ENCODE measurements at places on chromosomes 6 and 20.

- no peak for DNase-seq
These were observed 74.1 kb upstream of the PAK5 start for GRCh38 chr20:9912858-9913434.

- DNase-seq, result no peak
These were observed 234.5 kb upstream of the ZNF217 start for GRCh38 chr20:53828088-53828681.

DNA sequence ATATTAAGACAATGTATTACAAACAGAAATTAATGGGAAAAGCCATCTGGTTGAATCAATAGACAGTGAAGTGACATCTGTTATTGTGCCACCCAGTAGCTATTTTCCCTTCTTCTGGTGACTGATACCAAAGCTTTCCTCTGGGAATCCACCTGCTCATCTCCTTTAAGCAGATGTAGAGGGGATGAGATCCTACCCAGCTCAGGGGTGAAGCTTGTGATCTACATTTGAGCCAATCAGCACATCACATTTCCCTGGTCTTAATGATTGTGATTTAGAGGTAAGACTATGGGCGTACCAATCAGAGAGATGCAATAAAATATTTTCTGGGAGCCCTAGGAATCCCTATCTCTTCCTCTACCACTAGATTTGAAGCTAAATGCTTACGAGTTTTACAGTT is 782.9 kb downstream of the PTPRT start:
- no peak for DNase-seq

- no peak for DNase-seq
These were observed 27.4 kb upstream of the RIN2 start for GRCh38 chr20:19730706-19731105.

DNA sequence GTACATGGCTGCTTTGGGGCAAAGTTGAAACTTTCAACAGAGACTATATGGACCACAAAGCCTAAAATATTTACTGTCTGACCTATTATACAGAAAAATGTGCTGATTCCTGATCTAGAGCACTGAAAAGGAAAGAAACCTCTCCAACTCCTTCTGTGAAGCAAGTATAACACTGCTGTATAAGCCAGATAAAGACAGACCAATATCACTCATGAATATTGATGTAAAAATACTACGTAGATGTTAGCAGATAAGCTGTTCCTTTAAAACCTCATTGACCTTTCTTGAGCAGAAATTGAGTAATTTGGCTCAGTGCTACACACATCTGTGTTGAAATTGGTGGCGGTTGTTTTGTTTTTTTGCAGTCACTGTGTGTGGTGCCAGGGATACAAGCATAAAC is 69.9 kb upstream of the HDAC2 start:
- no peak for DNase-seq

DNA sequence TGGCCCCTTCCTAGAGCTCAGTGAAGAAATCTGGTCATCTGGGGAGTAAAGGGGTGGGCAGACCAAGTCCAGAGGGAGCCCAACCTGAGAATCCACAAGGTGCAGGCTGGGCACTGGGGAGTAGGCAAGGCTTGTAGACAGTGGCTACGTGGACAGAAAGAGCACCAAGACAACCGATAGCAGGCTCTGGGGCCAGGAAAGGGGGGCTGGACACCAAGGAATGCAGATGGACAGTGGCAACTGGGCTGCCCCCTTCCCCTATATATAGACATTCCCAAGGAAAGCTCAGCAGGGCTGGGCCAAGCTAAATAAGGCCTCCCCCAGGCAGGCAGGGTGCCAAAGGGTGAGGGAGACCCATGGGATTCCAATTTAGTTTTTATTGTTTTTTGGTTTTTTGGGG is 1.5 kb upstream of the TNNC2 start:
- no peak for DNase-seq

DNA sequence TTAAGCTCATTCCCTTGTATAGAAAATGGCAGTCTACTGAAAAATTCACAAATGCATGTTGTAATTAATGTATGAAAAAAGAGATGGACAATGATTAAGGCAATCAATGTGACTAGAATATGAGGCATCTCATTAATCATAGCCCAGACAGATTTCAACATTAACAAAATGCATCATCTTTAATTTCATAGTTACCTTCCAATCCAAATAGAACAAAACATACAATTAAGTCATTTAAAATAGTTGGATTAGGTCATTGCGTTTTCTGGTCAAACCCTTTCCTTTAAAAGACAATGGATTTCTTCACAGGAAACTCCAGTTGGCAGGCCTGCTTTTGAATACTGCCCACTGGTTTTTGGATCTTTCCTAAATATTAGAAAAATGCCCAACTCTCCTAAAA is 203.9 kb downstream of the HAO1 start:
- no peak for DNase-seq

- DNase-seq, result no peak
These were observed 1.3 kb upstream of the UTRN start for GRCh38 chr6:144283646-144284477.

GRCh38 chr20:50260479-50261221 is 70.0 kb downstream of the CEBPB start:
- no peak for DNase-seq

GRCh38 chr6:117564681-117565080 is 37.6 kb downstream of the GOPC start:
- no peak for DNase-seq

GRCh38 chr20:4571759-4572531 is 149.8 kb upstream of the PRND start:
- no peak for DNase-seq

GRCh38 chr6:15336900-15337560 is 91.2 kb downstream of the JARID2 start:
- no peak for DNase-seq
